ENCODE measurements at places on chromosomes 1 and 21. TPM values are rescaled to one million over a fixed set of nuclear protein-coding genes. Genes with fewer than 3 reads are reported as not detected.

GRCh38 chr1:2288816-2289536 lies 60.9 kb downstream of the SKI start:
- peaks cover 47% of the 10 kb centered on the region for H3K4me1 ChIP-seq
- no peak overlapping the region for H3K4me3 ChIP-seq
- no peak overlapping the region for H3K27ac ChIP-seq
- DNase-seq, result no peak
- no peaks in the 10 kb centered on the region for H3K36me3 ChIP-seq

DNA sequence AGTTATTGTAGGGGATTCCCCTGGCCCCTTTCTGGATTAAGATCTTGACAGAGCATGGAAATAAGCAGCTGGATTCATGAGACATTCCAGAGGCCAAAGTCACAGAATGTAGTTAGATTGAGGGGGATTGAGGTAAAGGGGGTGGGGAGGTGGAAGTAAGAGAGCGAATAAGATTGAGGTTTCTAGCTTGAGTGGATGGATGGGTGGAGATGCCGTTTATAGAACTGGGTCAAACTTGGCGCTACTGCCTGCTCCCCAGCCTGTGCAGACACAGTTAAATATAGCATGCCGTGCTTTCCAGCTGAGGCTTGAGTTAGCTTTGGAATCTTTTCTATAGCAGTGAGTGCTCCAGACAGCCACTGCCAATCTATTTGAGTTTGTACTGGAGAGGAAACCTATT lies 85.7 kb downstream of the DYRK1A start:
- no peak for DNase-seq
- H3K36me3 ChIP-seq, result peaks cover 9% of the 10 kb centered on the region
- H3K4me1 ChIP-seq, result peaks cover 62% of the 10 kb centered on the region
- H3K4me3 ChIP-seq, result no peak overlapping the region

RNU1-1 gene
- 2,650 TPM for total RNA-seq

ATP1A4 gene
- total RNA-seq, result not detected

GRCh38 chr1:222382171-222382570 lies 165.7 kb downstream of the HHIPL2 start:
- no peak overlapping the region for H3K4me3 ChIP-seq
- H3K27ac ChIP-seq, result no peak overlapping the region
- no peak for DNase-seq
- H3K27me3 ChIP-seq, result no peaks in the 10 kb centered on the region
- H3K36me3 ChIP-seq, result peaks cover 2% of the 10 kb centered on the region

- H3K27me3 ChIP-seq, result no peaks in the 10 kb centered on the region
- DNase-seq, result no peak
- no peak overlapping the region for H3K4me3 ChIP-seq
- no peak overlapping the region for H3K27ac ChIP-seq
- H3K36me3 ChIP-seq, result no peaks in the 10 kb centered on the region
Measured at GRCh38 chr21:35585155-35585554, 475.2 kb downstream of the SETD4 start.

DNA sequence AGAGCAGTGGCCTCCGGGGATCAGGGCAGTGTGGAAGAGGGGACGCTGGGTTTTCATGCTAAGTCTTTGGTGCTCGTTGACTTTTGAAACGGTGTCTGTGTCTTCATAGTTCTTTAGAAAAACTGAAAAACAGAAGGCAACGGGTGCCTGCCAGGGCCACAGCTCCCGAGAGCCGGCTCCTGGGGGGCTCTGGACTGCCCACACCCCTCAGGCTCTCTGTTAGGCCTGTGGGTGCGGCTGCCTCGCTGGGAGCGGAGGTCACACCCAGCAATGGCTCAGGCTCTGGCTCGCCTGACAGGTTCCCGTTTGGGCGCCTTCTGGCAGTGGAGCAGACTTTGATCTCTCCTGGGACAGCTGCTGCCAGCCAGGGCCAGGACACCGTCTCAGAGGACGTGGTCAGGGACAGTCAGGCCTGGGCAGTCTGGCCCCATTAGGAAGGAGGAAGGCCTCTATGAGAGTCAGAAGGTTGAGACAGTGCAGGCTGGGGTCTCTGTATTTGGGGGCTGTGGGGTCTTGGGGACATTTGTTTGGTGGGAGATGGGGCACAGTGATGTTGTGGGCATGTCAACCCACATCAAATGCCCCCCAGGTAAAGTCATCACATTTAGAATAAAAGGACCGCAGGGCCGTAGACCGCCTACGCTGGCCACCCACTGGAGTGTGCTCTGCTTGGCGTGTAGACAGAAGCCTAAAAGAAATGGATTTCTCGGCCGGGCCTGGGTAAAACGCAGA lies 5.6 kb downstream of the ARHGEF16 start:
- no peak overlapping the region for H3K4me3 ChIP-seq
- DNase-seq, result no peak
- no peaks in the 10 kb centered on the region for H3K36me3 ChIP-seq
- no peaks in the 10 kb centered on the region for H3K27me3 ChIP-seq
